Mammary epithelial cell (primary cell): ENCODE measurements at places on chromosomes 7 and 10. TPM values are rescaled to one million over a fixed set of nuclear protein-coding genes. Genes with fewer than 3 reads are reported as not detected.

DNA sequence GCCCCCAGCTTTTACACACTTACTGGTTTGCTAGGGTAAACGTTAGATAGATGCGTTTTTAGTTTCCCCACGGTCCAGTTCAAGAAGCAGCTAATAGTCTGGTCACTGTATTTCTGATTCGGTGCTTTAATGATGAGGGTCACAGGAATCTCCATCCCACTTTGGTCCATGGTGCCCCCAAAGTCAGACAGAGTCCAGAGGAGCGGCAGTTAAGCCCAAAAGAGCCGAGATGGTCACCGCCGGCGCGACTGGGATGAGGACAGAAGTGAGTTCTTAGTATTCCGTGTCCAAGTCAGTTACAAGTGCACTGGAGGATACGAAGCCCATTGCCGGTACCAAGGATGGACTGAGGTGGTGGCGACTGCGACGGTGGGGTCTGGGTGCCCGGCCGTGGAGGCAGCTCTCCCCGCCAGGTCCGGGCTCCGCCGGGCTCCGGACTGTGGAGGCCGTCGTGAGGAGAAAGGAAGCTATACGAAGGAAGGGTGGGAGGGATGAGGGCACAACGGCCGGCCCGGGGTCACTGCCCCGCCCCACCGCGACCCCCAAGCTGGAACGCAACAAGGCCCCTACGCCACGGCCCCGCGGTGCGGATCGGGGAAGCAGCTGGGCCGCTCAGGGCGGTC lies 663 bp downstream of the HERPUD2 start:
- peak; percentile 34 for DNase-seq

GRCh38 chr7:761631-762030 lies 34.5 kb upstream of the PRKAR1B start:
- DNase-seq = no peak

DNA sequence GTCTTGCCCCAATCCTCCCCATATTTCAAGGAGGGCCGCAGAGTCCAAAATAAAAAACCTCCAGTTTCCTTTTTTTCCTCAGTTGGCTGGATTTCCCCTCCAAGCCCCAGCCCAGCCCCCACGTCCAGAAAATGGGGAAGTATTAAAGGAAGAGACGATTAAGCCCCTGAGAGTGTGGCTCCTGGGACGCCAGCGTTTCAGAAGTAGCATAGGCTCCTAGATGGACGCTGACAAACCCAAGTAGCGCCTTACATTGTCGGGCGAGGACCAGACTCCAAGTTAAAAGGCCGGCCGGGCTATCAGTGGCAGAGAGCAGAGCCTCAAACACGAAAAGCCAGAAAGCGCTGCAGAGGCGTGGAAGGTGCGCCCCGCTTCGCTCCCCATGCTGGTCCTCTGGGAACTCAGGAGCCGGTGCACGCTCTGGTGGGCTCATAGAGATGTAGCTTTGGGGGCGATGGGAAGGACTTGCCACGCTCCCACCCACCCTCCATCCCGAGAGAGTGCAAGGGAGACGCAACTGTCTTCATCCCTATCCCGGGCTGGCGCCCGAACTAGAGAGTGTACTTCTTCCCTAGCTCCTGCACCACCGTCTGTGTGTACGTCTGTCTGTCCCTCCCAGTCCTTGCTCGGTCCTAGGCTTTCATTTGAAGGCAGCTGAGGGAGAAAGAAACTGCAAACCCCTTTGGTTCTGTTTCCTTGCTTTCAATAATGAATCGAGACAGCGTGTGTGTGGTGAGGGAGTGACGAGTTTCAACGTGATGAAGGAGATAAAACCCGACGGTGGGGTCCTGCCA lies 6.3 kb upstream of the EMX2 start:
- DNase-seq = no peak

Gene NODAL
- total RNA-seq = 0.47 and 0.51 TPM in 2 replicates
